ENCODE measurements at places on chromosomes 1 and 21.

- no peak for DNase-seq
These were observed 80.8 kb downstream of the SASS6 start for GRCh38 chr1:100051893-100052292.

- DNase-seq = no peak
These were observed 142.7 kb downstream of the PLPPR4 start for GRCh38 chr1:99407018-99407417.

- DNase-seq = no peak
These were observed 2.4 kb downstream of the RAB7B start for GRCh38 chr1:206000641-206001339.

- no peak for DNase-seq
These were observed 600.8 kb upstream of the CXADR start for GRCh38 chr21:16912075-16912474.

GRCh38 chr1:96361961-96362360 lies 359.6 kb upstream of the PTBP2 start:
- DNase-seq = no peak

DNA sequence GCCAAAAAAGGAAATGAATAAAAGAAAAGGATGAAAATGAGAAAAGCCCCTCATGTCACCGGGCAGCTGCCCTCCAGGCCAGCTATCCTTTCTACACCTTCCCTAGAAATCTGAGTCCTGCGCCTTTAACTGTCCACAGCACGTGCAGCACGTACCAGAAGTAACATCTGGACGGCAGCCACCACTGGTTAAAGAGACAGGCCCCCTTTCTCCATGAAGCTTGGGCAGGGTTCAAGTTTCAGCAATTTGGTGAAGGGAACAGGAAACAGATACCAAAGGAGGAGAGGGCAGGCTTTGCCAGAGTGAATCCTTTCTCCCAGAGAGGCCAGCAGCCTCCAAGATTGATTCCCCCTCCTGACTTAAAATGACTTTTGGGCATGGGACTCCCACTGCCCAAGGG lies 3.6 kb upstream of the KIAA2013 start:
- DNase-seq = peak; percentile 90

DNA sequence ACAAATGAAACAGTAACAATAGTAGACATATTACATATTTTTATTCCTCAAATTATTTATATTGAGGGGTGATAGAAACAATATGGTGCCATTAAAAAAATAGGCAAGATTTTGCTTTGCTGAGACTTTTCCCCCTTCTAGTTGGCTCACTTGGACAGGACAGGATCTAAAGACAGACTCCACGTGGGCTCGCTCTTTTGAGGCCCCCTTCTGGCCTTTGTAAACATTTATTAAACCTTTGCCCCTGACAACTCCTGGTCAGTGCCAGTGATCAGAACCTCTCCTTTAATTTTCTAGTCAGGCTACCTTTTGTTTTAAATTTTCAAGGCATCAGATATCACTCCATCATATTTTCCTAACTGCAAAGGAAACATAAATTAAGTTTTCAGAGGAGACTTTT lies 49.7 kb upstream of the IFI44L start:
- no peak for DNase-seq

GRCh38 chr1:36557041-36558000 lies 74.6 kb upstream of the CSF3R start:
- DNase-seq = no peak

- no peak for DNase-seq
These were observed 27.6 kb downstream of the S100A10 start for GRCh38 chr1:151966061-151966460.

GRCh38 chr1:91018006-91018405 lies 3.8 kb downstream of the ZNF644 start:
- peak; percentile 70 for DNase-seq

- no peak for DNase-seq
These were observed 5.7 kb downstream of the MAN1A2 start for GRCh38 chr1:117372863-117373412.

DNA sequence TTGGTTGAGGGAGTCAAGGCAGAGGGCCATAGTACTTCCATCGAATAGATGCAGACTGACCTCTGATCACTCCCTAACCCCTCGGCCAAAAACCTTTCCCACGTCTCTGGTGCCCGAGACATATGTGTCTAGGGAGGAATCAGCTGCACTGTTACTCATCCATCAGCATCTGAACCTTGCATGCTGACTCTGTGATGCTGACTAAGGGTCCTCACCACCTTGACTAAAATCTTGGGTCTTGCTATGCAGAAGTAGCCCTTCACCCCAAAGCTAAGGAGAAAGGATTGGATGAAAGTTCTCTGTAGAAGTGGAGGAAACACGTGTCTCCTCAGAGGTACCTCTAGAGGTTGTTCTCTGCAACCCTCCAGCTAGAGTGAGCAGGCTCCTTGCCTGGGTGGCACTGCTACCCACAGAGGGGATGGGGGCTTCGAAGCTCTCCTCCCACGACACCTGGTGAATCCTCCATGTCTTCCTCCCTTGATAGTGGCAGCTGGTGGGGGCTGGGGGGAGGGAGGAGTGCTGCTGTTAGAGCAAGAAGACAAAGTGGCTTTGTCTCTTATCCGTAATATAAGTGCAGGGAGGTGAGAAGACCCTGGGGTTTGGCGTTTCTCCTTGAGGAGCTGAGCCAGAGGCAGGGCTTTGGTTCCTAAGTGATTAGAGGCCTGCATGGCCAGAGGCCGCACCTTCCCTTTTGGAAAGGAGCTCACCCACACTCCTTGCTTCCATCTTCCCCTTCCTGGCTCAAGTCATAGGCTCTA lies 45.1 kb downstream of the ATP2B4 start:
- DNase-seq = no peak

DNA sequence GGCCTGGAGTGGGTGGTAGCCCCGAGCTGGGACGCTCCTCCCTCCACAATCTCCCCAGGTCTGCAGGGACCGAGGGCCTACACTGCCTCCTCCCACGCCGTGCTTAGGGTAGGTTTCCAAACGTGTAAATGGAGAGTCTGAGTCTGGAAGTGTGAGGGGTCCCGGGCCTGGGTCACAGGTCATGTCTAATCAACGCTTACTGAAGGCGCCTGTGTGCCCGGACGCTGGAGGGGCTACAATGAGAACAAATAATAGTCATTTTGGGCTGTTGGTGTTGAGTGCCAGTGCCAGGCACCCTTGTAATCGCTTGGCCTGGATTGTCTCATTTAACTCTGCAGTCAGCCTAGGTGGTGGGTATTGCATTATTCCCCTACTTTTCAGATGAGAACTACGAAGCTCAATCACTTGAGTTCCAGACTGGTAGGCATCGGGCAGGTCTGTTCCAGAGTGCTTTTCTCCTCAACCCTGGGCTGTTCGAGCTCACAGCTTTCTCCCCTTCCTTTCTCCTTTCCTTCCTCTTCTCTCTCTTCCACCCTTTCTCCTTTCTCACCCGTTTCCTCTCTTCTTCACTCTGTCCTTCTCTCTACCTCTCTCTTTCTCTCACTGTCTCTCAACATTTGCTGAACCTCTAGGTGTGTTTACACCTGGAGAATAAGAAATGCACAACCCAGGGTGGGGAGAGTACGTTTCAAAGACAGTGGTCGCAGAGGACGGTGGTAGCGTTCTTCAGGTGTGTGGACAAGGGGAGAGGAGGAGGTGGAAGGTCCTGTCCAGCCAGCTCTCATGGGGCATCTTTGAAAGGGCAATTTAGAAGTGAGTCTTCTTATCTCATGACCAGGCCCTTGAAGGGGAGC lies 883 bp downstream of the SLC66A1 start:
- peak; percentile 30 for DNase-seq

- no peak for DNase-seq
These were observed 16.7 kb upstream of the LYST start for GRCh38 chr1:235883261-235883927.

Data from Kasumi-1 (cell line).